ENCODE measurements at places on chromosomes 6 and 20.

- no peak for DNase-seq
These were observed 3.5 kb upstream of the LTA start for GRCh38 chr6:31568537-31568961.

- no peak for DNase-seq
These were observed 23.4 kb upstream of the CCN5 start for GRCh38 chr20:44691424-44692423.

- no peak for DNase-seq
These were observed 320.2 kb upstream of the JARID2 start for GRCh38 chr6:14925699-14926026.

DNA sequence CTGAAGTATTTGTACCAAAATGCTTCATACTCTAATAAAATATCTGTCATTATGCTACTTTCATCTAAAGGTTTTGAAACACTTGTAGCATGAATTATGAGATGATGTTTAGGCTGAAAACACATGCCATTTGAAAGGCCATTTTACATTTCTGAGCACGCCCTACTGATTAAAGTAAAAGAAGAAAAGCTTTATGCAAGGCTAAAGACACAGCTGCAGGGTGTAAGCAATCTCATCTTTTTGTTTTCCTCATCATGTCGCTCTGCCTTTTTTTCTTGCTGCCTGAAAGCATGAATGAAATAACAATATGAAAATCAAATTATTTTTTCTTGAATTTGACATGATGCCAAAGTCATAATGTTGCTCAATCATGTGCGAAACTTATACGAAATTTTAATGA, 148.6 kb upstream of the ARG1 start:
- DNase-seq, result no peak

DNA sequence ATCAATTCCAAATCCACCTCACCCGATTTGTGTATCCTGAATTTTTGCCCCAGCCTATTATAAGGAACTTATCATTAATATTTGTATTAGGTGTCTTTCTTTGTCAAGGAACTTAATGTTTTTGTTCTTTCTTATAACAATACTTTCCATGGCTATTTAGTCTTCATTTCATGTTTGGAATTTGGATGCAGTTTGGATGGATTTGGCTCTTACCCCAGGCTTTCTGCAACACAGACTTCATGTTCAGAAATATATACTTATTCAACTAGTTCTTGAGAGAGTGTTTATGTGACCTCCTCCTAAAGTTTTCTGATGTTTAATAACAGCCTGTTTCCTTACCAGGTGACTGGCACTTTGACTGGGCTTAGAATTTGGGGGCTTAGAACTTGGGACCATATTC, 35.9 kb upstream of the TOX2 start:
- DNase-seq, result no peak
